ENCODE measurements at places on chromosomes 1 and 21.

DNA sequence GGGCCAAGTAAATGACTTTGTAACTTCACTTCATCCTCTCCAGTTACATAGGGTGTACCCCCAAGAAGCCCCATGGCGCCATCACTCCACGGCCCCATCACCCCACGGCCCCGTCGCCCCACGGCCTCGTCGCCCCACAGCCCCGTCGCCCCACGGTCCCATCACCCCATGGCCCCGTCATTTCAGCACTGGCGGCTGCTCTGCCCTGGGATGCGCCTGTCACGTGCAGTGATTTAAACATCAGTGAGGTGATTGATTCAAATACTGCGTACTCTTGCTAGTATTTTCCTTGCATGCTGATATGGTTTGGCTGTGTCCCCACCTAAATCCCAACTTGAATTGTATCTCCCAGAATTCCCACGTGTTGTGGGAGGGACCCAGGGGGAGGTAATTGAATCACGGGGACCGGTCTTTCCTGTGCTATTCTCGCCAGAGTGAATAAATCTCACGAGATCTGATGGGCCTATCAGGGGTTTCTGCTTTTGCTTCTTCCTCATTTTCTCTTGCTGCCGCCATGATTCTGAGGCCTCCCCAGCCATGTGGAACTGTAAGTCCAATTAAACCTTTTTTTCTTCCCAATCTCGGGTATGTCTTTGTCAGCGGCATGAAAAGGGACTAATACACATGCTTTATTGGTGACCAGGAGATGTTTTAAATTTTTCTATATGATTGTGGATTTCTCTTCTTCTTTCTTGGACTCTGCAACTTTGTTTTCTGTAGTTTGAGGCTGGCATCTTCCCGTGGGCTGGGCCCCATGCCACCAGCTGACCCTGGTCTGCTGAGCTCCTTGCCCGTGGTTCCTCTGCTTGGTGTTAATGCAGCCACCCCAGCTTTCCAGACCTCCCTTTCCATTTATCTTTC lies 50.1 kb upstream of the PCBP3 start:
- no peak for DNase-seq

DNA sequence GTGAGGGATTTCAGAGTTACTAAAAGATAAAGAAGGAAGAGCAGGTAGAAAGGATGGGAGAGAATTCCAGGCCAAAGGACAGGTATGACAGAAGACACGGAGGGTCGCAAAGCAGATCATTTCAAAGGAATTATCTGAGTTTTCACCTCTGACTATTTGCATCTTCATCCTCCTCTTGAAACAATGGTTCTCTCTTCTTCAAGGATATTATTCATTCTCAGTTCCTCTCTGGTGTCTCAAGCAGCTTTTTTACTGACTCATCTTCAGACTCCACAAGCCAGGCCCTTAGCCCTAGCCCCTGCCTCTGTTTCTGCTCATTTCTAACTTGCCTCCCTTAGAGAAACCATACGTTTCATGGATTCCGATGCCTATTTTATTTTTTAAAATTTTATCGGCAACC lies 15.0 kb downstream of the DDX59 start:
- no peak for DNase-seq

DNA sequence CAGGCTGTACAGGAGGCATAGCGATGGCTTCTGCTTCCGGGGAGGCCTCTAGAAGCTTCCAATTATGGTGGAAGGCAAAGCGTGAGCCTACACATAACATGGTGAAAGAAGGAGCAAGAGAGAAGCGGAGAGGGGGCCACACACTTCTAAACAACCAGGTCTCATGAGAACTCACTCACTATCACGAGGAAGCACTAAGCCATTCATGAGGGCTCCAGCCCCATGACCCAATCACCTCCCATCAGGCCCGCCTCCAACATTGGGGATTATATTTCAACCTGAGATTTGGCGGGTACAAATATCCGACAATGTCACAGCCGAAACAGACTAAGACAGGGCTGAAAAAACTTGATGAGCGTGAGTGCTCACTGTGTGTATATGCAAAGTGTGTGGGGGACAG lies 89.3 kb upstream of the CNIH3 start:
- no peak for DNase-seq

DNA sequence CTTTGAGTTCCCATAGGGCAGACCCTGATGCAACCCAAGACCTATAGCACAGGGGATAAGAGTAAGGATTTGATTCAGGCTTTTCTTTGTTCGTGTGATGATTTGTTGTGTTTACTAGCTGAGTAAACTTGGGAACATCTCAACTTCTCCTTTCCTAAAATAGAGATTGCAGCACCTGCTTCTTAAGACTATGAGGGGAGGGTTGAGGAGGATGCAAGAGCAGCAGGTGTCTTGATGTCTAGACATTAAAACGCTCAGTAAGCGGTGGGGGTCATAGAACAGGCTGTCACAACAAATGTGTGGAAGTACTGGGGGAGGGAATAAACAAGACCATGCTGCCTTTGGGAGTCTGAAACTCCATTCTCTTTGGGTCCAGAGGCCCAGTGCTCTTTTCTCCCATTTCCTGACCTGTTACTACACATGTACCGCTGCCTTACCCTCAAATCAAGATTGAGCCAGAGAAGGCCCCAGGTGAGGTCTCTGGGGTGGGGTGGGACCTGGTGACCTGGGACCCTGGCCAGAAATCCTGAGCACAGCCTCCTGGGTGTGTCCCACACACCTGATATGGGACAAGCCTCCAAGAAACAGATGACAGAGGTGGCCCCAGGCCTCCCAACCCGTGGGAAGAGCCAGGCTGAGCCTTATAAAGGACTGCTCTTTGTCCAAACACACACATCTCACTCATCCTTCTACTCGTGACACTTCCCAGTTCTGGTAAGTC lies at the start of gene S100A7A:
S100A7A (plus strand) TSS at position 671 of the 721 bp plus-strand sequence. CDS start 1,563 bp downstream, outside the sequence.
- no peak for DNase-seq

DNA sequence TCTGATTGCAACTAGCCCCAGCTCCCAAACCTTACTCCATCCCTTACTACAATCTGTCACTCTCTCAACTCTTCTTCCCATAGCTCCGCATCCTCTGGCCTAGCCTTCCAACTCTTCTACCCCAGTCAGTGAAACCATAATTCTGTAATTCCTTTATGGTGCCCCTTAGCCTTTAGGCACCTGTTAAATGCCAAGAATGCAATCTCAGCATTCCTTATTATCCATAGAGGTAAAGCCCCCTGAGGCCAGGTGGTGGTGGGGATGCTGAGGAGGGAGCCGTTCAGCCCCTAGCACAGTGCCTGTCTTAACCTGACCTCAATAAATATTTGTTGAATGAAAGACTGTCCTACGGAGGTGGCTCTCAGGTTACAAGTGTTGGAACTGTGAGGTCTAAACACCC lies 14.0 kb downstream of the ATP1A2 start:
- DNase-seq: no peak

- DNase-seq: no peak
These were observed 22.6 kb upstream of the RABGAP1L start for GRCh38 chr1:174136714-174137113.

DNA sequence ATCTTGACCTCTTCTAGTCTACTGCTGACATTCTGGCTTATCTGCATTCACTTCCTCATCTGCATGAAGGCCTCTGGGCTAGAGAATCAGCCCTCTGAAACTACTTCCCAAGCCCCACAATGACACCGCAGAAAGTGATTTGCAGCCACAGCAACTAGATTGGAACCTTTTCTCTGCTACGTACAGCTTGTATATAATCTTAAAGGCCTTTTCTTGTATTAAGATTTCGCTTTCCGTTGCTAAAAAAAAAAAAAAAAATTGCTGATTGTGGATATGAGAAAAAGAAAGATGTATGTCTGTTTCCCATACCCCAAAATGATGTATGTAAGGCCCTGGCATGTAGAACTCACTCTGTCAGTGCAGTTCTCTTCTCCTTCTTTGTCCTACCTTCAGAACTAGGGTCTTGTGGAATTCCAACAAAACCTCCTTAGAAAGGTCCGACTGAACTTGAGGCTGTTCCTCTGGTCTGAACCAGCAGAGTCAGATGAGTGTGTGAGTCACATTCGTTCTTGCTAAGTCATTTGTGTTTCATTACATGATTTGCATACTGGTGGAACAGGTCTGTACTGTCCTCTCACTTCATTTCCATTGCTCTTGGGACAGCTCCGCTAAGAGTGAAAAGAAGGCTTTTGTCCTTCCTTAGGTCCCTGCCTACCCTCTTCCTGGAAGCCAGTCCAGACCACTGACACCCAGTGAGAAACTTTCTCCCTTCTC lies 62.7 kb downstream of the PLPP3 start:
- peak; percentile 84 for DNase-seq

GRCh38 chr1:173052681-173053196 lies 2.0 kb upstream of the TNFSF18 start:
- no peak for DNase-seq

- DNase-seq: no peak
These were observed 50.4 kb downstream of the RERE start for GRCh38 chr1:8767006-8767405.

GRCh38 chr1:98651116-98651632 lies 10.3 kb upstream of the SNX7 start:
- no peak for DNase-seq

- DNase-seq: no peak
These were observed 16.5 kb downstream of the ATP1B1 start for GRCh38 chr1:169122976-169123375.

GRCh38 chr1:26530410-26530894 lies 891 bp downstream of the RPS6KA1 start:
- DNase-seq: no peak

GRCh38 chr1:99361406-99361805 lies 97.1 kb downstream of the PLPPR4 start:
- no peak for DNase-seq

DNA sequence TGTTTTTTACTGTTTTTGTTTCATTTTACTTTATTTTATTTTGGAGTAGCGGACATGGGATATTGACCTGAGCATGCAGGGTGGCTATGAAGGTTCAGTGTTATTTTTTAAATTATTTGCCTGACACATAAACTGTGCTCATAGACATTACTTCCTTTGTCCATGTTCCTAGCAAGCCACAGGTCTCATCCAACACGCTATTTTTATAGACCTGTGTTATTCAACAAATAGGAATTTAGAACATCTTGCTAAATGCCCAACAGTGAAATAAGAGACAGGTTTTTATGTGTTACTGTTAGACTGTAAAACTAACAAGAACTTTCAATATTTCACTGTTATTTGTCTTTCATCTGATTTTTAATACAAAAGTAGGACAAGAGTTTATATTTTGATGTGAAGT lies 756.4 kb downstream of the KCNT2 start:
- DNase-seq: no peak

- no peak for DNase-seq
These were observed 30.1 kb downstream of the TOMM20 start for GRCh38 chr1:235098547-235098946.

DNA sequence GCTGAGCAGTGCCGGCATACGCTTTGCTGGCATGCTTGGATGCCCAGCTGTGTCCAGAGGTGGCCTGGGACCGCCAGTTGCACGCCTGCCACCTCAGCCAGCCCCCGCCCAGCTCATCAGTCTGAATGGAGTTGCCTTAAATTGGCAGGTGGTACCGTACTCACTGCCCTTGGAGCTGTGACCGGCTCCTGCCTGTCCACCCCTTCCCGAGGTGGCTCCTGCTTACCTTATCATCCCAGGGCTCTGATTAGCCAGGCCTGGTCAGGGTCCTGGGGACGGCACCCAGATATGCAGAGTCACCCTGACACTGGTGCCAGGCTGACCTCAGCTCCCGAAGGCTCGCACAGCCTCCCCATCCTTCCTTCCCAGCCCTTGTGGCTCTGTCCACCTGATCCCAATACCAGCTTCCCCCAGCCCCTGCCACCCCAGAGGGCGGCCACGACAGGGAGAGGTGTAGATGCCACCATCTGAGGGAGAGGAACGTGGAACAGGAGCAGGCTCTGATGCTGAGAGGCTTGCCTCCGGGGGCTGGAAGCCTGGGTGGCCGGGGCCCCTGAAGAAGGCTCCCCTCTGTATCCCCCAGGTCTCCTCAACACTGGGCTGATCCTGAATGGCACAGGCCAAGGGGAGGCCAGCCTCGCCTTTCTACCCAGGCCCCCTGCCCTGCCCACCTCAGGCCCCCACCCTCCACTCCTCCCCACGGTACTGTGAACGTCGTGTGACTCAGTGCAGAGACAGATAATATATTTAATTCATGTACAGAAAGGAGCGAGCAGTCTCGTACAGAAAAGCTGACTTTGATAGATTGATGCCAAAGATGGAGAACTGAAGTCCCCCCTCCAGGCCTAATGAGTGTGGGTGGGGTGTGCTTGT lies 27.8 kb downstream of the CDK18 start:
- DNase-seq: no peak

DNA sequence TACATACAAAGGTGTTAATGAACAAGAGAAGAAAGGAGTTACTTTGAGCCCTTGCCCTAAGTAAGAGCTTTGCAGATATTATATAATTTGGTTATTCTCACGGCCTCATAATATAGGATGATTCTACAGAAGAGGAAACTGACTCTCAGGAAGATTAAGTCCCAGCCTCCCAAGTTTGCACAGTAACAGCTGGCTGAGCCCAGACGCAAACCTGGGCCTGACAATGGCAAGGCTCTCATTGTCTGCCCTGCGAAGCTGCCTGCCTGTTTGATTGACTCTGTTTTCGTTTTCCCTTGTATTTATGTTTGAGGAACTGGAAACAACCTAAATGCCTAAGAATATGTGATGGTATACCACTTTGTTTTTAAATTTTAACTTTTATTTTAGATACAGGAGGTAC lies 76.2 kb upstream of the PGBD5 start:
- no peak for DNase-seq

DNA sequence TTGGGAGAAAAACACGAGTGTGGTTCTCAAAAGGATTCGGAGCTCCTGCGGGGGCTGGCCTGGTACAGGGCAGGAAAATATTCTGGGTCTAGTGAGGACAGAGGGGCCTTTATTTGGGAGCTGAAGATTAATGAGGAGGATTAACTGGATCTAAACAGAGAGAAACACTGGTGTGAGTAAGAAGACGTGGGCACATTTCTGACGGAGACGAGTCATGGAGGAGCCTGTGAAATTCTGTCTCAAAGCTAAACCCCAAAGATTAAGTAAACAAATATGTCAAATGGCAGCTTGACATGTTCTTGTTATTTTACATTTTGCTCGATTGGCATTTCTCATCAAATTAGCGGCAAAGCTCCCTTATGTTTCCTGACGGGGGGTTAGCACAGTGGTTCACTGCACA lies 12.8 kb downstream of the PROK1 start:
- no peak for DNase-seq

GRCh38 chr1:41629141-41629540 lies 144.7 kb upstream of the EDN2 start:
- no peak for DNase-seq

DNA sequence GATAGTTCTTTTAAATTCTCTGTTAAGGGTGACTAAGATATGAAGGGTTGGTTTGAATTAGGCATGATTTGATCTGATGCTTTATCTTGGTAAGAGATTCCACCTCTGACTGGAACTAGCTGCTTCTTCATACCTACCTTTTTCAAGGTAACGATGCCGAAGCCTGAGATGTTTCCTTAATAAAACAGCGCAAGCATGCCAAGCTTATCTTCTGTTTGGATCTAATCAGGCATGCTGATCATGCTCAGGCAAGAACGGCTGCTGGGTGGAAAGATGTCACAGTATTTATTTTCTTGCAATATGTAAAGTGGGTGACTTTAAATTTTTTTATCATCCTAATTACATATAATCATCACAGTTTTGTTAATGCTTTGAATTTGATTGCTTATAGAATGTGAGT lies 148.7 kb downstream of the ADGRL2 start:
- no peak for DNase-seq

GRCh38 chr1:89339039-89339438 lies 24.8 kb upstream of the GBP6 start:
- DNase-seq: peak; percentile 21
